ENCODE measurements at places on chromosomes 7 and 10.

DNA sequence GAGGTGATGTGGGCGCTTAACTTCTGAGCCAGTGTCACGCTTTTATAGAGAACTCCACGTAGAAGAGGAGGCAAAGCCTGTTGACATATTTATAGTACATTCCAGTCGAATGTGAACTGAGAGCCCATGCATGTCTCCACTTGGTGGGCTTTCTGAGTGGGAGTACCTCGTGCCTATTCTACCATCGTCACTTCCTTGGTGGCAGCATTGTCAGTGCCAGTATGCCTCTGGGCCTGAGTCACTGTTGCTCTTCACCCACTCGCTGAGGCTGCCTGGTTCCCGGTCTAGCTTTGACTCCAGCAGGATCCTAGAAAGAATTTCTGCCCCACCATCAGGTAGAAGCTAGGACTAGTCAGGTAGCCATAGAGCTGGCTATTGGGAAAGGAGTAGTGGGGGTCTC lies 30.0 kb upstream of the CDH23 start:
- DNase-seq = no peak

DNA sequence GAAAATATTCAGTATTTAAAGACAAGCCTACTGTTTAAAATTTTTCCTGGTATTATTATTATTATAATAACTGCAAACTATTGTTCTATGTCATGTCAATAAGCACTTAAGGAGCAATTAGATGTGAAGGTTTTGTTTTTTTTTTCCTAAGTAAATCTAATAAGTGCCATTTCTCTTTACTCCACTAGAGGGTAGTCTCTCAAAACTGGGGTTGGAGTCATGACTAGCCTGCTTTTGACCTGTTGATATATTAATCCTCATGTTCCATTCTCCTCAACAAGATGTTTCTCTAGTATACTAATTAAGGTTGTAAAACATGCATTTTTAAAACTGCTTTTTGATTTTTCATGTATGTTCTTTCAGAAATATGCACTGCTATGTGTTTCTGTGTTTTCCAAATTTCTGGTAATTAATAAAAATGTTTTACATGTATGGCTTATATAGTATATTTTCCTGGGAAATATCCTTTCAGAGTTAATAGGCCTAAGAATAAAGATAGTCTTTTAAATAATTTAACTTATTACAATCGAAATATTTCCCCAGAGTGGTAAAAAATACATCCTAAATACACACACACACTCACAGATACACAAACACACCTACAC lies 1.0 kb upstream of the LRRN3 start:
- DNase-seq = no peak

- DNase-seq = no peak
Observed at GRCh38 chr7:74068378-74069085, 15.1 kb upstream of the LIMK1 start.

DNA sequence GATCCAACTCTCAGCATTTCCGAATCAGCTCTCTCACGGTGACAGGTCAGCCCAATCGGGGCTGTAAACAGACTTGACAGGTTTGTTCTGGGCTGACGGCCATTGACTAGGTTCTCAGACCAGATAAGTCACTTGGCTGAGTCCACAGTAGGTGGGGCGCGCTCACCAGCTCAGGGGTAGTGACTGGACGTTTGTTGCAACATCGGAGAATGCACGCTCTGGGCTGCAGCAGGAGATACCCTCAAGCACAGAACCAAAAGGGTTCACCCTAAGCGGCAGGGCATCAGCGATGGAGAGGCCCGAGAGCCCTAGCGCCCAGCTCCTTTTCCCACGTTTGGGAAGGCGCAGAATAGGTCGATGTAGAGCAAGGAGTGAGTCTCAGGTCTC lies 1.8 kb downstream of the KLLN start:
- DNase-seq = no peak

DNA sequence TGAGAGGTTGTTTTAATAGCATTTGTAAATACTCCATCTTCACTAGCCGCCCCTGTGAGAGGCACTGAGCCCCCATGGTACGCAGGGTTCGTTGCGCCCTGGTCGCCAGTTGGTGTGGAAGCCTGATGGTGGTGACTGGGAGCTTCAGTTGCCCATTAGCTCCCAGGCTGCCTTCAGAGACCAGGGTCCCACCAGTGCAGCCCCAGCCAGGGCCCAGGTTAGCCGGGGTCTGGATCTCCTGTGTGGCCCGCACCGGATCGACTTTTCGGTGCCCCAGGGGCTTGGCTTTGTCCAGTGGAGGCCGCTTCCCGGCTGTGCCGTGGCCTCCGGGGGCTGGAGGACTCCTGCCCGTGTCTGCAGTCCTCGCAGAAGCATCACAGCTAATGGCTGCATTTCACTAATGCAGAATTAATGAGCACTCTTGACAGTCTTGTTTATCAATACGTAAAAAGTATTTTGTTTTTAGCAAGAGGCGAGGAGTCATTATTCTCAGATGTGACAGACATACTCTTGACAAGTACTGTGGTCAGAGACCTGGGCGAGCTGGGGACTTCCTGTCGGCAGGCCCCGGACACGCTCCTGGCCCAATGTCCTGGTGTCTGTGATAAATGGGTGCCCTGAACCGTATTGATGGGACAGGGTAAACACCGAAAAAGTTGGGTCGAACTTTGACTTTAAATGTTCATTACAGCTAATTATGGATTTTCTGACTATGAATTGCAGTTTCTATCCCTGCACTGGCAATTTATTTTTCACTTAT lies 99.8 kb downstream of the NKX6-2 start:
- DNase-seq = no peak
